GM12891 (cell line): ENCODE measurements at places on chromosomes 16 and 17.
A peak's percentile ranks its signal among the peaks of the same experiment; 100 is the strongest.

DNA sequence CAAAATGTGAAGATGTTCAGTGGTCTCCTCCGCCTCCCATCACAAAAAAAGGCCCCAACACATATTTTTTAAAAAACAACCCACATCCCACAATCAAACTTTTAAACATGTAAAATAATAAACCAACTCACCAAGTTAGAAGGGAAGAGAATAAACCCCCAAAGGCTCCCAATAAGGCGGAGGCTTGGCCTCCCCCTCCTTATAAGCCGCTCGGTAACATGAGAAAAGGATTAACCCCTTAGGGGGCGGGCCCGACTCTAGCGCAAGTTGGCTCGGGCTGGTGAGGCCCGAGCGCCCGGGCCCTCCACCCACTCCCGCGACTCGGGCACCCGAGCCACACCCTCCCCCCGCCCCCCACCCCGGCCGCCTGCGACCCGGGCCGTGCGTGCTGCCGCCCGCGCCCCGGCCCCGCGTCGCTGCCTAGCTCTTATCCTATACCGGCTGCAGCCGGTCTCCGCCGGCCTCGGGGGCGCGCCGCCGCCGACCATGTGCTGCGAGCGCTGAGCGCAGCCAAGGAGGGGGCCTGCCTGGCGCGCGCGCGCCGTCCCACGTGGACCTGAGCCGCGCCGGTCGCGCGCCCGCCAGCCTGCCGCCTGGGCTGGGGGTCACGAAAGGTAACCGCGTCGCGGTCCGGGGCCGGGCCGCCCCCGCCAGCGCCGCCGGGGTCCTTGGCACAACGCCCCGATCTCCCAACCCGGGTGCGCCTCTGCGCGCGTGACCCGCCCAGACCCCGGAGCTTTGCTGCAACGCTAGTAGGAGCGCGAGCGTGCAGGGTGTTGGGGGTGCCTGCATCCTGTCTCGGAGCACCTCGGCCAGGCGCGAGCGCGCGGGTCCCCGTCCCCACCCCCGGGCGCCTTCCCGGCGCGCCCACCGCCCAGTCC, at the start of the genes ARSG and SLC16A6:
Gene ARSG (plus strand): TSS at position 541 of the 881 bp plus-strand sequence. CDS start 15,999 bp downstream, outside the sequence.
Gene SLC16A6 (minus strand): TSS at position 173 of the 881 bp plus-strand sequence. CDS start 12,807 bp downstream, outside the sequence.
- peak; percentile 77 for DNase-seq

DNA sequence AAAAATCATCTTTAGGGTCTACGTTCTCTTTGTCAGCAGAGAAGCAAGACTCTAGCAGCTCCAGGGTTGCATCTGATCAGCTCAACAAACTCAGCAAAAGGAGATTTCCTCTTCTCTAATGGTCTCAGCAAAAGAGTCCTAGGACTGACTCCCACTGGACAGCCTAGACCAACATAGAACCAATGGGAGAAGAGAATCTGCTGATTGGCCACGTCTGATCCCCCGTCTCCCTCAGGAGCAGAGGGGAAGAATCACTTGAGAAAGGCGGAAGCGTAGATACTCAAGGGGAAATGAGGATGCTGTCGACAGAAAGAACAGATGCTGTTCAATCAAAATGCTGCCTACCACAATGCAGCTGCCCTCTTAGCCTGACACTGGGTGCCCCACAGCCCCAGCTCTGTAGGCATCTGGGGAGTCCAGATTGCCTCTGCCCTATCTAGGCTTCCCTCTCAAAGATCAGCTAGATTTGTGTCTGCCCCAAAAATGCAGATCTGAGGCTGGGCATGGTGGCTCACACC, 31.5 kb upstream of the EMP2 start:
- no peak for DNase-seq

DNA sequence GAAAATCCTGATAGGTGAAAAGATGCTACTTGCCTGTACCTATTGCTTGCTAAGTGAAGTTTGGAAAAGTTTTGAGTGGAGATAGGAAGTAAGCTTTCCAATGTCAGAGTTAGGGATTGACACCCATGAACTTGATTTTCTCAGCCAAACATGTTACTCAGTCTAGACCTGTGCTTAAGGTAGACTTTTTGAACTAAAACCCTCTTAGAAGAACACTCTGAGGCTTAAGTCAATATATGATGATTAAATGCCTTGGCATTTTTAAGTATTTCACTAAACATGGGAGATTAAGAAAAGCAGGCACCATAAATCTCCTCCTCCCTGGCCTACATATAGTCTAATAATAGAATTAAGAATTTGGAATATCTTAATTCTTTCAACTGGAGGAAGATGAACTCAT, 785.6 kb upstream of the SOX9 start:
- no peak for DNase-seq

- no peak for DNase-seq
Observed at GRCh38 chr17:35529866-35530265, 7.6 kb downstream of the SLFN12L start.

GRCh38 chr17:6064868-6065267, 5.3 kb upstream of the WSCD1 start:
- no peak for DNase-seq

- no peak for DNase-seq
Observed at GRCh38 chr17:38465391-38466345, 37.4 kb downstream of the ARHGAP23 start.

- no peak for DNase-seq
Observed at GRCh38 chr17:31798205-31798724, 60.8 kb downstream of the COPRS start.

- DNase-seq = no peak
Observed at GRCh38 chr17:6079155-6079888, 9.1 kb downstream of the WSCD1 start.

- DNase-seq = no peak
Observed at GRCh38 chr16:57023541-57024249, 34.3 kb downstream of the NLRC5 start.

- DNase-seq = no peak
Observed at GRCh38 chr17:77772899-77773358, 185.6 kb upstream of the TNRC6C start.

DNA sequence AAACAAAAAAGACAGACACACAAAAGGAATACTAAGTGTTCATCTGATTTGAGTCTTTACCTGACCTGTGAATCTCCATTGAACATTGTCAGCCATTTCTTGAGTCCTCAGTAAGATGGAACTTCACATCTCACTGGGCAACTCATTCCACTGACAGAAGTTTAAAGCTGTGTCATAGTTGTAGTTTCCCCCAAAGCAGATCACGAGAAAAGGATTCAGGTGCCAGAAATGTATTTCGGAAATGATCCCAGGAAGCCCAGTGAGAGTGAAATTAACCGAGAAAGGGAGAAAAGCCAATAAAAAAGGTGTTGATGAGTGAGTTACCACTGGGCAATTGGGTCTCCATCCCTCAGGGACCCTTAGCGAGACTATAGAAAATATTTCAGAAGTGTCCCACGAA, 6.5 kb downstream of the CHD9 start:
- DNase-seq = no peak

GRCh38 chr17:40553694-40554534, 11.4 kb downstream of the CCR7 start:
- DNase-seq = no peak

- DNase-seq = no peak
Observed at GRCh38 chr17:82053556-82054263, 2.0 kb downstream of the GPS1 start.

GRCh38 chr17:56913353-56913866, 439 bp downstream of the TRIM25 start:
- DNase-seq = no peak

GRCh38 chr17:63139356-63139755, 173.3 kb downstream of the TANC2 start:
- DNase-seq = no peak

- no peak for DNase-seq
Observed at GRCh38 chr17:28488533-28489276, 15.3 kb downstream of the SLC13A2 start.

DNA sequence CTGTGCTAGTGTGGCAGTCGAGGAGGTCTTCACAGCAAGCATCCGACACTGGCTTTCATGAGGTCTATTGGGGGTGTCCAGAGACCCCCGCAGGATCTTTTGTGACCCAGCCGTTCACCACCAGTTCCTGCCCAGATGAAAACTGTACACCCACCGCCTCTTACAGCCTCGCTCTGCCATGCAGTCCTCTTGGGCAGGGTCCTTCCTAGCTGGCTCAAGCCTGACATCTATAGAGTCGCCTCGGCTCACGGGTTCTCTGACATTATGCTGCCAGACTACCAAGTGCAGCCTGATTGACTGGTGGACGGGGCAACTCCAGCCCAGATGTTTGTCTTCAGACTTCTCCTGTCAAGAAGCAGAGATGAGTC, 14.6 kb upstream of the CLEC10A start:
- DNase-seq = no peak

GRCh38 chr17:55763856-55764255, 13.0 kb downstream of the PCTP start:
- no peak for DNase-seq

GRCh38 chr17:57234739-57235092, 21.6 kb upstream of the MSI2 start:
- no peak for DNase-seq

DNA sequence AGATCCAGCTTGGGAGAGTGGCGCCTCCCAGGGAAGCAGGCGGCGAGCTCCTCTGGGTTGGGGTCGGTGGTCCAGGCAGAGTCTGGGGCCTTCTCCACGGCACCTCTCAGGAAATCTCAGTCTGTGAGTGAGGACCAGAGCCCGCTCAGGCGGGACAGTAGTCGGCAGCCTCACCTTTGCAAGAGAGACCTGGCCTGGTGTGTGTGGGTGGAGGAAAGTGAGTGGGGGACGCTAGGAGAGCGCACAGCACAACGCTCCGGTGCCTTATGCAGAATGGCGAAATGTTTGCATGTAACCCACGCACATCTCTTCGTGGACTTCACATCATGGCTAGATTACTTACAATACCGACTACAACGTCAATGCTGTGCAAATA, 2.2 kb downstream of the AHSP start:
- DNase-seq = no peak

GRCh38 chr17:17004251-17004996, 32.5 kb upstream of the TNFRSF13B start:
- DNase-seq = no peak

- DNase-seq = no peak
Observed at GRCh38 chr16:50198802-50199403, 45.8 kb downstream of the TENT4B start.

- DNase-seq = no peak
Observed at GRCh38 chr16:66926171-66926947, 1.0 kb upstream of the RRAD start.
